ENCODE measurements at places on chromosomes 7 and 10. TPM values are rescaled to one million over a fixed set of nuclear protein-coding genes. Genes with fewer than 3 reads are reported as not detected.

DNA sequence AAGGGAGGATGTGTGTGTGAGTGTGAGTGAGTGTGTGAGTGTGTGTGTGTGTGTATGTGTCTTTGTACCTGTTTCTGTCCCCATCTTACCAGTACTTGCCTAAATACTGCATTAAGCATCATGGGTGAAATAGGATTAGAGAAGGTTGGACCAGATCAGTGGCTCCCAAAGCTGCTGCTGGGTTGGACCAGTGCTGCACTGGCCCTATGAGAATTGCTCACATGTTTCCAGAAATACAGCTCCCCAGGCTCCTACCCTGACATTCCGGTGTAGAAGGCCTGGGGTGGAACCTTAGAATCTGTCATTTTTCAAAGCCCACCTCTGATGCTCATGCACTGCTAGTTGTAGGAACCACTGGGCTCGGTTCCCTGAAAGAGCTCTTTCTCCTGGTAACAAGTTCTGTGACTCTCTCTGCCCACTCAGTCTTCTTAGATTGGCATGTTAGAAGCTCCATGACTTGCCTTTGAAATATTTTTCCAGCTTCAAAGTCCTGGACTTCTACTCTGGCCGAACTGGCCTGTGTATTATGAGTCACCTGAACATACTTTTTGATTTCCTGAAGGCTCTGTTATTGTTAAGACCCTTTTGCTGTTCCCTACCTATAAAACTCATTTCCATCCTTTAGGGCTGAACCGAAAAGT, 224.7 kb downstream of the CUX1 start:
- H3K27me3 ChIP-seq = no peaks in the 10 kb centered on the region
- no peaks in the 10 kb centered on the region for H3K4me1 ChIP-seq
- H3K36me3 ChIP-seq = no peaks in the 10 kb centered on the region

GRCh38 chr10:104937567-104937966, 296.5 kb downstream of the SORCS3 start:
- H3K36me3 ChIP-seq = no peaks in the 10 kb centered on the region
- no peaks in the 10 kb centered on the region for H3K27me3 ChIP-seq
- no peak for DNase-seq
- H3K4me1 ChIP-seq = no peaks in the 10 kb centered on the region
- H3K4me3 ChIP-seq = no peak overlapping the region

DNA sequence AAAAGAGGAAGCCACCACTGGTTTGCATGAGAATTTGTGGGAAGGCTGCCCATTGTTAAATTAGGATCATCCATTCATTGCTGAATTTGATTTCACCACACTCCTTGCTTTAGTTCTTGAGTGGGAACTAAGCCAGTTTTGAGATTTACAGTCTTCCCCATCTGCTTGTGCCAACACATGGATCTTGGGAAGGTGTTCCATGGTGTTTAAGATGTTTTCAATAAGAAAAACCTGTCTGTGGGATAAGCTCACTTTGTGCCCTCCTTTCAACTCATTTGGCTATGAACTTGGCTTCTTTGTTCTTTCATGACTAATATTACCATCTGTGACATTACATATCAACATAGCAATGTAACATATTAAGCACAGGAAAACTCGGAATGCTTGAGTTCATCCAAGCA, 73.2 kb downstream of the INHBA start:
- H3K4me3 ChIP-seq = no peak overlapping the region
- H3K36me3 ChIP-seq = no peaks in the 10 kb centered on the region
- no peaks in the 10 kb centered on the region for H3K27me3 ChIP-seq
- H3K4me1 ChIP-seq = no peaks in the 10 kb centered on the region

DNA sequence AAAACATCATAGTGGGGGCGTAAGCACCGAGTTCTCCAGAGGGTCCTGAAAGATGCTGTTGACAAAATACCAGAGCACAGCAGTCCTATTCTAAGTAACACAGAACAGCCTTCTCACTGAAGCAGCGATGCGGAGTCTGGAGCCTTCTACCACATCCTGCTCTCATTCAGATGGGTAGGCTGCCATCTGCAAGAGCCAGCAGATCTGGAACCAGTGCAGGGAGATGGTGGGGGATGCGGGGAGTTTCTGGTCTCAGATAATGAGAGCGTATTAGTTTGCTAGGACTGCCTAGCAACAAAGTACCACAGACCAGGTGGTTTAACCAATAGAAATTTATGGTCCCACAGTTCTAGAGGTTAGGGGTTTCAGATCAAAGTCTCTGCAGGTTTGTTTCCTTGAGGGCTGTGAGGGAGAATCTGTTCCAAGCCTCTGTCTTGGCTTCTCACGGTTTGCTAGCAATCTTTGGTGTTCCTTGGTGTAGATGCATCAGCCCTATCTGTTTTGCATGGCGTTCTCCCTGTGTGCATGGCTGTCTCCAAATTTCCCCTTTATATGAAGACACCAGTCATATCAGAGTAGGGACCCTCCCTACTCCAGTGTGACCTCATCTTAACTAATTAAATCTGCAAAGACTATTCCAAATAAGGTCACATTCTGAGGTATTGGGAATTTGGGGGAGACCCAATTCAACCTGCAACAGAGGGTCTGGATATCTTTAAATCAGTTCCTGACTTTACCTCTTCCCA, 52.0 kb upstream of the STEAP1B start:
- no peaks in the 10 kb centered on the region for H3K27me3 ChIP-seq
- H3K4me3 ChIP-seq = no peak overlapping the region
- no peaks in the 10 kb centered on the region for H3K4me1 ChIP-seq
- H3K27ac ChIP-seq = no peak overlapping the region
- no peaks in the 10 kb centered on the region for H3K36me3 ChIP-seq
- no peak for DNase-seq

DNA sequence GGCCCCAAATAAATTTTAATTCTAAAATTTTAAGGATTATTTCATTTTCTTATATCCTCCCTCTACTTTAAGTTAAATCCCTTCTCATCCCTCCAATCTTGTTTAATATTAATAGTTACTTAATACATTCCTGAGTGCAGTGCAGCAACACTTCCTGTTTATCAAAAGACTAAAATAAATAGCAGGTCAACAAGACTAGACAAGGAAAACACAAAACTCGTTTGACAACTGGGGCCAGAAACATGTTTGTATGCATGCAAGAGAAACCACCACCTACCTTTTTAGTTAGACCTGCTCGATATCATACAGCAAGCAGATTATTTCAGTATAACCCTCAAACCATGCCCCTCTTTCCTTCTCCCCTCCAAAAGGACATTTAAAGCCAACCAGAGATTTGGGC, 95.8 kb downstream of the PARD3 start:
- H3K4me3 ChIP-seq = no peak overlapping the region
- no peaks in the 10 kb centered on the region for H3K27me3 ChIP-seq
- H3K27ac ChIP-seq = no peak overlapping the region
- no peak for DNase-seq
- no peaks in the 10 kb centered on the region for H3K36me3 ChIP-seq
- H3K4me1 ChIP-seq = no peaks in the 10 kb centered on the region

GRCh38 chr10:124285587-124286527, 132.9 kb downstream of the OAT start:
- H3K4me3 ChIP-seq = no peak overlapping the region
- no peaks in the 10 kb centered on the region for H3K27me3 ChIP-seq
- H3K36me3 ChIP-seq = no peaks in the 10 kb centered on the region

- H3K27me3 ChIP-seq = no peaks in the 10 kb centered on the region
- no peaks in the 10 kb centered on the region for H3K36me3 ChIP-seq
- DNase-seq = peak; percentile 97
- no peaks in the 10 kb centered on the region for H3K4me1 ChIP-seq
- no peak overlapping the region for H3K27ac ChIP-seq
Measured at GRCh38 chr7:471866-472639, 47.6 kb downstream of the PDGFA start.

DNA sequence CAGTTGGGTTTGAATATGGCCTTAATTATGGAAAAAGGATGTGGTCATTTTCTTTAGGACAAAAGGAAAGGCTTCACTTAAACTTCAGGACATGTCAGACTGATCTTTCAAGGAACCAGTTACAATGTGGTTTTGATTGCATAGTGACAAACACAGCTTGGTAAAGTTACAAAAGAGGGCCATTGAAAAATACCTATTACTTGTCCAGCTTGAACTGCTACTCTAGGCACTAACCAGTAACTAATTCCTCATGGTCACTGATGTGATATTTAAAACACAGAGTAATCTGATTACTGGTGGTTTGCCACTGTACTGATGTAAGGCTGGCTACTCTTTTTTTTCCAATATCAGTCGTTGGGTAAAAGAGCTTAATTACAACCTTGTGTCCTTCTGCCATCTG, 22.6 kb downstream of the TES start:
- H3K4me1 ChIP-seq = peaks cover 9% of the 10 kb centered on the region
- H3K27ac ChIP-seq = peak overlapping the region; percentile 88
- H3K4me3 ChIP-seq = no peak overlapping the region
- H3K36me3 ChIP-seq = no peaks in the 10 kb centered on the region
- no peak for DNase-seq

The NUPR2 gene
- 0.62 TPM for total RNA-seq

The PODXL gene
- total RNA-seq = 27.3 TPM

The MET gene
- 16.8 TPM for total RNA-seq

The GALNT17 gene
- 22.4 TPM for total RNA-seq

The FOXI2 gene
- 0.23 TPM for total RNA-seq

The TMEM26 gene
- total RNA-seq = 0.54 TPM

The SFTPA2 gene
- total RNA-seq = not detected

The OR9A2 gene
- total RNA-seq = not detected

Data from aorta (tissue), 5 donors.